ENCODE measurements at places on chromosomes 13 and 19. TPM values are rescaled to one million over a fixed set of nuclear protein-coding genes. Genes with fewer than 3 reads are reported as not detected.

Gene RAB8A
- 247 TPM for total RNA-seq

- H3K36me3 ChIP-seq: peaks cover 12% of the 10 kb centered on the region
- H3K27ac ChIP-seq: peak overlapping the region; percentile 87
- no peaks in the 10 kb centered on the region for H3K27me3 ChIP-seq
- H3K4me1 ChIP-seq: peaks cover 19% of the 10 kb centered on the region
Observed at GRCh38 chr13:39688278-39688677, 32.8 kb downstream of the COG6 start.

DNA sequence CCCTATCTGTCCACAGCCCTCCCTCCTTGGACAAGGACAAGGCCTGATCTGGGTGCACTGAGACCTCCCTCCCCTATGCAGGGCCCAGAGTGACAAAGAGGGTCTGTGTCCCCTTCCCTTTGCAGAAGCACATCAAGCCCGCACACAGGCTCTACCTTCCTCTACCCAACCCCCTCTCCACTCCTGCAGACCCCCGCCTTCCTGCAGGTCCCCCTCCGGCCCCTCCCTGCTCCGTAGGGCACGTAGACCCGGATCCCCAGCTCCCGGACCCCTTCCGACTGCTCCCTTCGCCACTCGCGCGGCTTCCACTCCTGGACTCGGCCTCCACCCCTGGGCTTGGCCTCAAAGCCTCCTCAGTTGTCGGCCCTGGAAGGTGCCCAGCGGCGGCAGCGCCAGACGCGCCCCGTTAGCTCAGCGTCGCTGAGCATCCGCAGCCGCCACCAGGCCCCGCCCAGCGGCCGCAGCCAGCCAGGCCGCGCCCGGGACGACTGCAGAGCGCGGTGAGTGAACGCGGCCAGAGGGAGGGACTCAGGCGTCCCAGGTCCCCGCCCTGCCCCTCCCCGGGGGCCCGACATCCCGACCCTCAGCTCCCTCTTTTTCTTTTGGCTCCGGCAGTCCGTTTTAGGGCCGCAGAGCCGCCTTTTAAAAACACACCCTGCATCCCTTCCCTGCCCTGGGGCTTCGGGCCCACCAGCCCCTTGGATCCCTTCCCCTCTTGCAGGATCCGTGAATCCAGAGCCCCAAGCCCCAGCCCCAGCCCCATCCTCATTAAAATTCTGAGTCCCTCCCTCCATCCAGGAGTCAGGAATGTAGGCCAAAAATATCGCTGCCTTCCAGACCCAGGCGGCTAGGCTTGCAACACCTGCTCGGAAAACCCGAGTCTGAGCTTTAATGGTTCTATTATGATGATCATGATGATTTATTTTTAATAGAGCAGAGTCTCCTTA, 1.5 kb upstream of the MYADM start:
- H3K4me1 ChIP-seq: peaks cover 33% of the 10 kb centered on the region
- peaks cover 5% of the 10 kb centered on the region for H3K27me3 ChIP-seq
- peak overlapping the region; percentile 98 for H3K27ac ChIP-seq
- DNase-seq: peak; percentile 95
- H3K36me3 ChIP-seq: peaks cover 6% of the 10 kb centered on the region

Gene ZNF700
- total RNA-seq: 12.6 TPM

Gene CGB1
- total RNA-seq: not detected

Gene TEX26
- not detected for total RNA-seq

GRCh38 chr13:25819856-25820530, 231.8 kb downstream of the SHISA2 start:
- H3K27ac ChIP-seq: no peak overlapping the region
- no peaks in the 10 kb centered on the region for H3K36me3 ChIP-seq
- peaks cover 2% of the 10 kb centered on the region for H3K4me1 ChIP-seq
- no peak for DNase-seq

Gene LACC1
- 2.3 TPM for total RNA-seq

DNA sequence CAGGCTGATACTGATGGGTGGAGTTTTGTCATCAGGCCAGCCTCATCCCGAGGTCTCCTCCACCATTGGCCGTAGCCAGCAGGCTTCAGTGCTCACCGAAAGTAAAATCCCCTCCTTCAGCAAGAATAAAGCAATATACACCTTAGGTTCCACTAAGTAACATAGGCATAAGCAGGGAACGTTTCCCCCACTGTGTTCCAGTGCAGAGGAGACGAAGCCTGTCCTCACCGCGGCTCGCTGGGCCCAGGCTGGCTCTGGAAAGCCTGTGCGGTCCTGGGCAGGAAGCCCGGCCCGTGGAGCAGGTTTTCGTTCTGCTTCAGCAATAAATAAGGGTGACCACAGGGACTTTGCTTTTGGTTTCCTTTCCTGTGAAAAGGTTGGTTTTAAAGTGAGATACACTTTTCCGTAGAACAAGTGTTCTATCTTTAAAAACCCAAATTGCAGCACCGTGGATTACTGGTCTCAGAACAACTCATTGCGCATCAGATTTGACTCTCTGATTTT, 16.3 kb upstream of the TEX29 start:
- H3K4me3 ChIP-seq: no peak overlapping the region
- peaks cover 72% of the 10 kb centered on the region for H3K36me3 ChIP-seq
- peaks cover 10% of the 10 kb centered on the region for H3K4me1 ChIP-seq
- no peaks in the 10 kb centered on the region for H3K27me3 ChIP-seq

Gene OLFM2
- 0.88 TPM for total RNA-seq

- peak overlapping the region; percentile 79 for H3K27ac ChIP-seq
- peaks cover 3% of the 10 kb centered on the region for H3K27me3 ChIP-seq
- H3K36me3 ChIP-seq: peaks cover 66% of the 10 kb centered on the region
- H3K4me3 ChIP-seq: peak overlapping the region; percentile 98
- peaks cover 43% of the 10 kb centered on the region for H3K4me1 ChIP-seq
Observed at GRCh38 chr19:49491030-49491803, 3.8 kb downstream of the RPL13A start.

DNA sequence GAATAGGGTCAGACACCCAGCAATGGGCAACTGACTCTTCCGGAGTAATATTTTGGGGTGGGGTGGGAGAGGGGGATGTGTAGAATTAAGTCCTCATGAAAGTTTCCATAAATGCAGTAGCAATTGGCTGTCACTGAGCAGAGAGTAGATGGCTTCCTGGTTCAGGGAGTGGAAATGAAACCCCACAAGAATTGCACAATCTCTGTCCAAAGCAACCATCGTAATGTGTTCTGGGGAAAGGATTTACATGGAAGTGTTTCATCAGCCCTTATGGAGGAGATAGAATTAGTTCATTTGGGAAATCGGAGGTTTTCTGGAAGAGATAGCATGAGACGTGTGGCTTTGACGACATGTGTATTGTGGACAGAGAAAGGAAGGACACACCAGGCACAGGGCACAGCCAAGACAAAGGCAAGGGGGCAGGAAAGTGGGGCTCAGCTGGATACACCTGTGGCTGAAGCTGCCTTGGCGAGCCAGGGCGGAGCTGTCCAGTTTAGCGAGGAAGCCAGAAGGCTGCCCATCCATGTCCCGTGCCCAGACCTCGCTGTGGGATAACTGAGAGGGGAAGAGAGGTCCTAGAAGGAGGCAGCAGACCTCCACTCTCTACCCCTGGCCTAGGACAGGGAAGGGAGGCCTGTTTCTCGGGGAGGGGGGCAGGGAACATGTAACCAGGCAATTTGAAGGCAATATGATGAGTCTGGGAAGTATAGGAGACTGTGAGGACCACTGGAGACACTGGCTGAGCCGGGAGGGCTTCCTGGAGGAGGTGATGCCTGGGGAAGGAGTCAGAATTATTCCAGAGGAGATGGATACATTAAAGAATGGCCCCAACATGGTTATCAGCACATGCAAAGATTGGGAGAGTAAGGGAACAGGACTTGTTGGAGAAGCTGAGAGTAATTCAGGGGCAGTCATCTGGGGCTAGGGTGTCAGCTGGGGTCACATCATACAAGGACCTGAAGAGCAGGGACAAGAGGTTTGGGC, 2.6 kb upstream of the CLEC4G start:
- peaks cover 38% of the 10 kb centered on the region for H3K27me3 ChIP-seq
- H3K4me3 ChIP-seq: no peak overlapping the region
- DNase-seq: no peak
- no peaks in the 10 kb centered on the region for H3K4me1 ChIP-seq

Gene ZNF814
- 17.7 TPM for total RNA-seq

DNA sequence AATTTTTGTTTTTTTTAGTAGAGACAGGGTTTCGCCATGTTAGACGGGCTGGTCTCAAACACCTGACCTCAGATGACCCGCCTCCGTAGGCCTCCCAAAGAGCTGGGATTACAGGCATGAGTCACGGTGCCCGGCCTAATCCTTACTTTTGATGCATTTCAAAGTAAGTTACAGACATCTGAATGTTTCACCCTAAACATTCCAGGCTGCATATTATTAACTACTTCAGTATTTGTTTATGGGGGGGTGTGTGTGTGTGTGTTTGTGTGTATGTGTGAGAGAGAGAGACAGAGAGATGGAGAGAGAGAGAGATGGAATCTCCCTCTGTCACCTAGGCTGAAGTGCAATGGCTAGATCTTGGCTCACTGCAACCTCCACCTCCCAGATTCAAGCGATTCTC, 13.1 kb downstream of the SULT2B1 start:
- H3K4me3 ChIP-seq: no peak overlapping the region
- no peak for DNase-seq
- no peaks in the 10 kb centered on the region for H3K4me1 ChIP-seq
- H3K27me3 ChIP-seq: no peaks in the 10 kb centered on the region

DNA sequence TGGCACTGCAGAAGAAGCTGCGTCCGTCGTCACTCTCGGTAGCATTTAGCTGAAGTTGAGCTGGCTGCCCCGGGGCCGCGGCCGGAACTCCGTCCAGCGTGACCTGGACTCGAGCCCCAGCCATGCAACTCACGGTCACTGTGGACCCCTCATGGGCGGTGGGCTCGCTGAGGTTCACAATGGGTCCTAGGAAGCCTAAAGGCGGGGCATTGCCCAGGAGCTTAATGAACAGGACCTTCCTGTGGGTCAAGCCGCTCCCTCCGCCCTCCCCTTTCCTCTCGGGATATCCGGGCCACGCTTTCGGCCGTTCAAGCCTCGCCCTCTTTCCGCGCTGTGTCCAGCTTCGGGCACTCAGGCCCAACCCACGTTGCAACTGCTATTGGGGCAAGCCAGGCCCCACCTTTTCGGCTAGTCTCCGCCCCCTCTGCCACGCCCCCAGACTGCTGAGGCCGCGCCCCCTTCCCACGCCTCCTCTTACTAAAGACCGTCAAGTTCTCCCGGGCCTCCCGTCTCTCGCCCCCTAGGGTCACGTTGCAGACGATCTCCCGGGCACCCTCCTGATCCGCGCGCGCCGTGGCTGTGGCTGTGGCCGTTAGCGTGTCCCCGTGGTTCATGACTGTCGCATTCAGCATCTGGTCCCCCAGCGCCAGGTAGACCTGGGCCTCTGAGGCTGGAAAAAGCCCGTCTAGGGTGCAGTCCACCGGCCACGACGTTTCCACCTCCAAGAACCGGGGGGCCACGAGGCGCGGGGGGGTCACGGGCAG, 1.4 kb upstream of the RAVER1 start:
- peak; percentile 83 for DNase-seq
- H3K27ac ChIP-seq: no peak overlapping the region
- no peaks in the 10 kb centered on the region for H3K27me3 ChIP-seq
- H3K4me1 ChIP-seq: peaks cover 35% of the 10 kb centered on the region
- peaks cover 37% of the 10 kb centered on the region for H3K36me3 ChIP-seq

Gene THSD8
- total RNA-seq: 26.8 TPM

Gene CGB7
- not detected for total RNA-seq

GRCh38 chr13:112637017-112637801, 49.3 kb upstream of the TUBGCP3 start:
- H3K27ac ChIP-seq: no peak overlapping the region
- H3K36me3 ChIP-seq: no peaks in the 10 kb centered on the region
- peaks cover 21% of the 10 kb centered on the region for H3K27me3 ChIP-seq

- peak; percentile 84 for DNase-seq
- H3K36me3 ChIP-seq: no peaks in the 10 kb centered on the region
- peaks cover 58% of the 10 kb centered on the region for H3K27me3 ChIP-seq
- H3K27ac ChIP-seq: peak overlapping the region; percentile 66
- H3K4me3 ChIP-seq: no peak overlapping the region
Observed at GRCh38 chr13:24683838-24684599, 3.8 kb downstream of the ATP12A start.

DNA sequence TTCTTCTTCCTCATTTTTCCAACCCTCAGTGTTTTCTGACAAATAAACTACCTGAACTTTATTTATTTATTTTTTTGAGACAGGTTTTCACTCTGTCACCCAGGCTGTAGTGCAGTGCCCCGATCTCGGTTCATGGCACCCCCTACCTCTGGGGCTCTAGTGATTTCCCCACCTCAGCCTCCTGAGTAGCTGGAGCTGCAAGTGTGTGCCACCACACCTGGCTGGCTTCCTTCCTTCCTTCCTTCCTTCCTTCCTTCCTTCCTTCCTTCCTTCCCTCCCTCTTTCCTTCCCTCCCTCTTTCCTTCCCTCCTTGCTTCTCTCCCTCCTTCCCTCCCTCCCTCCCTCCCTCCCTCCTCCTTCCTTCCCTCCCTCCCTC, 32.3 kb downstream of the KCTD4 start:
- H3K36me3 ChIP-seq: peaks cover 33% of the 10 kb centered on the region
- no peaks in the 10 kb centered on the region for H3K27me3 ChIP-seq
- peaks cover 8% of the 10 kb centered on the region for H3K4me1 ChIP-seq

Gene DPF1
- 2.0 TPM for total RNA-seq

DNA sequence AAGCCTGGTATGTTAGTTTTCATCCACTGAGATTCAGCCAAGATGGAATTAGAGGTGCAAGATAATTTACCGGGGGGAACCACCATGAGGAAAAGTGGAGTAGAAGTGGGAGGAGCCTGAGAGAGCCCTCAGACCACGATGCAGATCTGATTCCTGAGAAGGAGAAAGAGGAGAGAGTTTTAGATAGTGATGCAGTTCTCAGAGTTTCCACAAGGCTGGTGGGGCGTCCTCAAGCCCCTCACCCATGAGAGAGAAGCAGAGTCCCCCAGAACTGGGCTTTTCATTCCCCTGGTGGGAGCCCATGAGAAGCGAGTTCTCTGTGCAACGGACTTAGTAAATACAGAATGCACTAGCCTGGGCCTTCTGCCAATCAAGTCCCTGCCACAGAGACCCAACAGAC, 18.1 kb downstream of the CEACAM5 start:
- H3K27ac ChIP-seq: no peak overlapping the region
- DNase-seq: no peak
- peaks cover 42% of the 10 kb centered on the region for H3K27me3 ChIP-seq
- H3K36me3 ChIP-seq: no peaks in the 10 kb centered on the region

- peaks cover 14% of the 10 kb centered on the region for H3K27me3 ChIP-seq
- DNase-seq: no peak
Observed at GRCh38 chr13:91313581-91313980, 33.9 kb upstream of the MIR17HG start.

- H3K36me3 ChIP-seq: peaks cover 2% of the 10 kb centered on the region
- H3K4me3 ChIP-seq: no peak overlapping the region
- H3K27me3 ChIP-seq: peaks cover 16% of the 10 kb centered on the region
- H3K4me1 ChIP-seq: no peaks in the 10 kb centered on the region
- no peak overlapping the region for H3K27ac ChIP-seq
Observed at GRCh38 chr19:17020385-17020784, 6.2 kb downstream of the CPAMD8 start.

GRCh38 chr13:114283576-114283975, 2.2 kb downstream of the UPF3A start:
- H3K4me1 ChIP-seq: peaks cover 37% of the 10 kb centered on the region
- H3K4me3 ChIP-seq: peak overlapping the region; percentile 57
- H3K36me3 ChIP-seq: peaks cover 51% of the 10 kb centered on the region
- H3K27ac ChIP-seq: no peak overlapping the region

GRCh38 chr13:44854313-44855060, 134.8 kb downstream of the NUFIP1 start:
- no peak overlapping the region for H3K27ac ChIP-seq
- peaks cover 19% of the 10 kb centered on the region for H3K27me3 ChIP-seq
- no peaks in the 10 kb centered on the region for H3K4me1 ChIP-seq
- H3K4me3 ChIP-seq: no peak overlapping the region

- H3K36me3 ChIP-seq: no peaks in the 10 kb centered on the region
- H3K4me3 ChIP-seq: no peak overlapping the region
- H3K27ac ChIP-seq: no peak overlapping the region
- no peaks in the 10 kb centered on the region for H3K4me1 ChIP-seq
- no peaks in the 10 kb centered on the region for H3K27me3 ChIP-seq
Observed at GRCh38 chr13:97333983-97334382, 100.0 kb upstream of the RAP2A start.
